ENCODE measurements at places on chromosomes 5 and 9.
A peak's percentile ranks its signal among the peaks of the same experiment; 100 is the strongest.

DNA sequence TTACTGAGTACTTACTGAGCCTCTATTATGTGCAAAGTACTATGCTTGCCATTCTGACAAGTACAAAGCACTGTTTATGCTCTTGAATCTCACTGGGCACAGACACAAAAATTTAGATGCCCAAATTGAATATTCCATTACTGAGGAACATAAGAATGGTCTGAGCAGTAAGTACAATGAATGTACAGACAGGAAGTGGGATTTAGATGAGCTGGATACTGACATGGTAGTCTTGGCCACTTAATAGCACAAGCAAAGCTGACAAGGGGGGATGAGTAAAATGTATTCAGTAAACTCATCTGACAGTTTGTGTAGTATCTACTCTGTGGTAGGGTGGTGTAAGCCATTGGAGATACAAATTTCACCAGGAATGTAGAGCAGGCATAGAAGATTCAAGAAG lies 132.4 kb downstream of the EFNA5 start:
- no peak for DNase-seq
- no peak overlapping the region for H3K4me3 ChIP-seq
- H3K4me1 ChIP-seq, result peaks cover 8% of the 10 kb centered on the region
- peaks cover 12% of the 10 kb centered on the region for H3K27me3 ChIP-seq
- no peaks in the 10 kb centered on the region for H3K36me3 ChIP-seq

DNA sequence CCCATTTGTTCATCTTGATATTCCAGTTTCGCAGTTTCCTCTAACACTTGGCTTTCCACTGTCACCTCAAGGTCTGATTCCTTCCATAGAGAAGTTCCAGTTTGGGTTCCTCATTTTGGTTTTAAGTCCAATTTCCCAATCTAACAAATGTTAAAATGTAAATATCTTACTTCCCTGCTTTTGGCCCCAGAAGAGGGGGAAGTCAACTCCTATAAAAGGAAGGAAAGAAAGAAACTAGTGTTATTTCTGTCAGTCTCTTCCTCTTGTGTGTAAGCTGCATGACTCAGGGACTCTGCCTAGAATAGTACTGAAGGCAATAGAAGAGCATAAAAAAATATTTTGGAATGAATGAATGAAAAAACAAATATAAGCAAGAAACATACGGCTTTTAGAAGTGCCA lies 127.5 kb upstream of the CCNG1 start:
- H3K27ac ChIP-seq, result no peak overlapping the region
- peaks cover 3% of the 10 kb centered on the region for H3K27me3 ChIP-seq
- no peak for DNase-seq
- H3K4me3 ChIP-seq, result no peak overlapping the region

DNA sequence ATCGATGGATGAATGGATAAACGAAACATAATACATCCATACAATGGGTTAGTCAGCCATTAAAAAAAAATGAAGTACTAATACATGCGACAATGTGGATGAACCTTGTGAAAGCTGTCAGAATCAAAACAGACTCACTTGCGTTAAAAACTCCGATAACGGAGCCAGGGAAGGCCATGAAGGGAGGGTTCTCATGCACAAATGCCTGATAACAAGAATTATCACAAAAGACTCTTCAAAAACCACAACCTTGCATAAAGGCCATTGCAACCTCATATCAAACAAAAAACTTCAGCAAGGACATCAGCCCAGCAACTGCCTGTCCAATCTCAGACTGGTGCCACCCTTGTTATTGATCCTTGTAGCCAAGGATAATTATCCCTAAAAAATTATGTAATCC lies 13.7 kb downstream of the ERMP1 start:
- H3K36me3 ChIP-seq, result peaks cover 13% of the 10 kb centered on the region
- H3K4me3 ChIP-seq, result no peak overlapping the region
- no peak overlapping the region for H3K27ac ChIP-seq
- peaks cover 3% of the 10 kb centered on the region for H3K4me1 ChIP-seq
- no peak for DNase-seq
- no peaks in the 10 kb centered on the region for H3K27me3 ChIP-seq

- H3K36me3 ChIP-seq, result no peaks in the 10 kb centered on the region
- H3K27me3 ChIP-seq, result no peaks in the 10 kb centered on the region
- no peak for DNase-seq
- H3K27ac ChIP-seq, result no peak overlapping the region
These were observed 34.5 kb upstream of the TYRP1 start for GRCh38 chr9:12658531-12659209.

DNA sequence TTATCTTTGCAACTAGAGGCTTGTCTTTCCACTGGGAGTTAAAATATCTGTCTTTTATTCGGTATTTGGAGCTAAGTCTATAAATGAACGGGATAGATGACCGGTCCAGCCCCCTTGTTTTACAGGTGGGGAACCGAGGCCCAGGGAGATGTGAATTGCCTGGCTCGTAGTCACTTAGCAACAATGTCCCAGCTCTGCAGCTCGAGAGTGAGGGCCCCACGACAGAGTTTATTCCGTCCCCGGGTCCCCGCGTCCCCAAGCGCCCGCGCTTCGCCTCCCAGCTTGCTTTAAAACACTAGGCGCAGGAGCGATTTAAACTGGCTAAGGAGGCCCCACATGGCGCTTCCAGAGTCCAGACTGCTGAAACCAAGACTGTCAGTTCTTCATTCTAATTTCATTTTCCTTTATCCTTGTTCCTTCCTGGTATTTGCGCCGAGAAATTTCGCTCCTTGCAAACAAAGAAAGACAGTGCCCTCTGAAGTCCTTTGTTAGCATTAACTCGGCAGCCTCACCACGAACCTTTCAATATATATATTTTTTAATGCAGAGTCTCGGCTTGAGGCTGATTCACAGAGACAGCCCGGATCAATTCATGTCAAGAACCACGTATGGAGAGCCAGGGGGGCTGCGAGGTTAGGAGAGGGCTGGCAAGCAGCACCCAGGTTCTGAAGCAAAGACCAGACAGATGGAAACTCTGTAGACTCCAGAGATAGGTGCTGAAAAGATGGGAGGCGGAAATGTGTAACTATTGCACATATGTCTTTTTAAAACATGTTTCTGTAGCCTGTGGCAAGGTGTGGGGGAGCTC lies 1.4 kb upstream of the ENC1 start:
- H3K27ac ChIP-seq, result no peak overlapping the region
- peak; percentile 18 for DNase-seq
- peak overlapping the region; percentile 83 for H3K4me3 ChIP-seq
- peaks cover 26% of the 10 kb centered on the region for H3K4me1 ChIP-seq
- H3K27me3 ChIP-seq, result peaks cover 55% of the 10 kb centered on the region
